ENCODE measurements at places on chromosomes 7 and 10.

- DNase-seq, result no peak
Measured at GRCh38 chr7:53101026-53101425, 65.6 kb downstream of the POM121L12 start.

DNA sequence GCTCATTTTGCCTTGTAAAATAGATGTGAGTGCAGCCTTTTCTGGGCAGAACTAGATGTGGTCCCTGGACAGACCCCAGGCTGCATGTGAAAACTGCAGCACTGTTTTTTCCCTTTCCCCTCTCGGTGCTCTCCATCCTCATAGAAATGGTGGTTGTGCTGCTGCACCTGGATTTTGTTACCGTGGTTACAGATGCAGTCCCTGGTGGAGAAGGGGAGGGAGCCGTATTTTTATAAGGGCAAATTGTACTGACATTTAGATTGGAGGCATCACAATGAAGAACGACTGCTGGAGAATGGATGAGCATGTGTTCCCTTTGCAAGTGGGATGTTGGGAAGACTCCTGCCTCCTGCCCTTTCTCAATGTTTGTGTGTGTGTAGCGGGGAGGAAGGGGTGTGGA is 469.9 kb downstream of the CCSER2 start:
- no peak for DNase-seq

GRCh38 chr7:42596737-42597136 is 315.1 kb downstream of the C7orf25 start:
- DNase-seq, result no peak

GRCh38 chr7:155466814-155467733 is 9.1 kb downstream of the EN2 start:
- DNase-seq, result no peak

- DNase-seq, result no peak
Measured at GRCh38 chr10:110364531-110364937, 59.8 kb upstream of the SMNDC1 start.

GRCh38 chr7:99898023-99898357 is 21.2 kb upstream of the OR2AE1 start:
- no peak for DNase-seq

GRCh38 chr10:23081221-23081750 is 14.1 kb upstream of the MSRB2 start:
- DNase-seq, result no peak

- no peak for DNase-seq
Measured at GRCh38 chr7:125169088-125169487, 239.5 kb upstream of the POT1 start.

DNA sequence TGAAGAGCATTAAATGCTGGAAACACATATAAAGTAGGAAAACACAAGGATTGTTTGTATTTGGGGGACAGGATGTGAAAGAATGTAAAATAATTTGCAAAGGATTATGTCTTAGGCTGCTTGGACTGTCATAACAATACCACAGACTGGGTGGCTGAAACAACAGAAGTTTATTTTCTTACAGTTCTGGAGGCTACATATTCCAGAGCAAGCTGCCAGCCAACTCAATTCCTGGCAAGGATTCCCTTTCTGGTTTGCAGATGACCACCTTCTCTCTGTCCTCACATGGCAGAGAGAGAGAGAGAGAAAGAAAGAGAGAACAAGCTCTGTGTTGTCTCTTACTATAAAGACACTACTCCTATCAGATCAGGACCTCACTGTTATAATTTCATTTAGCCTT is 8.8 kb upstream of the LAMB4 start:
- DNase-seq, result no peak

DNA sequence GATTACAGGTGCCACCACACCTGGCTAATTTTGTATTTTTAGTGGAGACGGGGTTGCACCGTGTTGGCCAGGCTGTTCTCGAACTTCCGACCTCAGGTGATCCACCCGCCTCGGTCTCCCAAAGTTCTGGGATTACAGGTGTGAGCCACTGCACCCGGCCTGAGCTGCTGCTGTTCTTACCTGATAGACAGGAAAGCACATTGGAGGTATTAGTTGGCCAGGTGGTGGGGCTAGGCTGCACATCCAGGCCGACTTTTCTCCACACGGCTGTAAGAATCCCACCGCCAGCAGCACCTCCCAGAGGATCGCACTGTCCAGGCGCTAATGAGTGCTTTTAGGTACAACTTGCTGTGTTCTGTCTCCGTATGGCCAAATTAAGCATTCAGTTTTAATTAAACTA is 112.6 kb downstream of the WDR37 start:
- no peak for DNase-seq

DNA sequence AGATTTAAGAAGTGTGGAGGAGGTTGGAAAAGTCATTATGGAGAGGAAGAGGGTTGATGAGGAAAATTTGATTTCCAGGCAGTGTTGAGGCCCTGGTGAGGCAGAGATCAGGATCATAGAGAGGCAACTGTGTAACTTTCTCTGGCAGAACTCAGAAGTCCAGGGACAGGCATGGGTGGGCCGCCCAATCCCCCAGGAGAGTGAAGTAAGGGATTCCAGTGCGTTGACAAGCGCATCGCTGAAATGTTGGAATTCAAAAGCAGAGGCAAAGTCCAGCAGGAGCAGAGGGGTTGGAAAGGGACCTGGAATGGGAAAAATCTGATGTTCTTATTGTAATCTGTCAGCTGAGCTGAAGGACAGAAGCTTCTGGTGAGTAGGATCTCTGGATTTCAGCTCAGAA is 207.3 kb downstream of the FAM107B start:
- no peak for DNase-seq

GRCh38 chr7:6026820-6027311 is 4.3 kb upstream of the ANKRD61 start:
- DNase-seq, result no peak

DNA sequence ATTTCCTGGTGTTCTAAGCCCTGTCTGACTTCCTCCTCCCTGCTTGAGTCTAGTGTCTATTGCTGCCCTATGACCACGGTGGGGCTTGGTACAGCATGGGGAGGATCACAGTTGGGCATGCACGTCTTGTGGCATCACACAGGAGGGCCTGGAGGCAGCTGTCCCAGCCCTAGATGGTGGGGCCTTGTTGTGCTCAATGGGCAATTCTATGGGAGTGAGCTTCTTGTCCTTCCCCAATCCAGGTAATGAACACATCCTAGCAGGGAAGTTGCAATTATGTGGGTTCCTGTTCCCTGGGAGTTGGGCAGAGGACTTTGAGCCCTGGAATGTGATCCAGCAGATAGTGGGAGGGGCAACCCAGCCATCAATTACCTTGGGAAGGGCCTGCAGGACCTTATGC is 10.8 kb upstream of the FAM3C start:
- no peak for DNase-seq

DNA sequence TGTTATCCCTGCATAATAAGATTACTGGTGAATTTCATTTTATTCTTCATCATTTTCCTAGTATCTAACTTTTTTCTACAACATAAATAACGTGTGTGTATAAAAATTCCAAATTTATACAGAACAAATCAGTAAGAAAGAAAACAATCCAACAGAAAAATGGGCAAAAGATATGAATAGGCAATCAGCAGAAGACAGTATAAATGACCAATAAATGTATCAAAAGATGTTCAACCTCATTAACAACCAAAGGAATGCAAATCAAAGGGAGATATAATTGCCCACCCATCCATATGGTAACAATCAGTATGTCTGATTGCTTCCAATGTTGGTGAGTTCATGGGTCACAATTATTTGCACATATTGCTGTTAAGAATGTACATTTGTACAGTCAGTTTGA is 13.5 kb downstream of the ERLIN1 start:
- no peak for DNase-seq

GRCh38 chr7:42492920-42493319 is 255.9 kb upstream of the GLI3 start:
- DNase-seq, result no peak

DNA sequence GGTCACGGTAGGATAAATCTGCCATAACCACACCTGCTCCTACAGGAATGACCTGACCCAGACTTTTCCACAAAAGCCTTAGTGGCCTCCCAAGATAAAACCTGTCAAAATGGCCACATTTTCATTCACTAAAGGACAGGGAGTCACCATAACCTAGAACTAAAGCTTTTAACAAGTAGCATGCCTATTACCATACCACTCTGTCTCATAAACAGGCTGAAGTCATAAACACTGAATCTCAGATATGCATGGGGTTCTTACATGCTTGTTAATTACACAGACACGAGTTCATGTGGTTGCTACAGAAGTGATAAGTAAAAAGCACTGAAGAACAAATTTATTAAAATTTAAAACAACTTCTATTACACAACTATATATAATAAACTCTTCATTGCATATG is 56.0 kb downstream of the HIPK2 start:
- no peak for DNase-seq

GRCh38 chr10:73209705-73210104 is 37.4 kb downstream of the DNAJC9 start:
- peak; percentile 54 for DNase-seq

- DNase-seq, result peak; percentile 44
Measured at GRCh38 chr7:157224627-157225026, 85.9 kb downstream of the UBE3C start.

DNA sequence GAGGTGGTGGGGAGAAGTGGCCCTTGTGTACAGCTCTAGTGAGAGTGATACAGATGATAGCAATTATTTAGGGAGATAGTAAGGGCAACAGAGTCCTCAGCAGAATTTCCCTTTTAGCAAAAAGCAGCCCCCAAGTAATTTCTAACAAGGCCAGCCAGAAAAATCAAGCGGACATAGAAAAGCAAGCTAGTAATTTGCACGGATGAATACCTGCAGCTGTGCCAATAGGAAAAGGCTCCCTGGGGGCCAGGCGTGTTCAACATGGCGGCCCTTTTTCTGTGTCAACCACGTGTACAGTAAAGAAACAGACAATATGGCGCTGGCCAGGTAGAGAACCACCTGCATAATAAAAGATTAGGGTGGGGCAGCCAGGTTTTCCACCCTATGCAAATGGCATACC is 7.4 kb downstream of the MCM10 start:
- DNase-seq, result no peak

GRCh38 chr10:79442171-79443040 is 3.0 kb downstream of the ZCCHC24 start:
- no peak for DNase-seq

DNA sequence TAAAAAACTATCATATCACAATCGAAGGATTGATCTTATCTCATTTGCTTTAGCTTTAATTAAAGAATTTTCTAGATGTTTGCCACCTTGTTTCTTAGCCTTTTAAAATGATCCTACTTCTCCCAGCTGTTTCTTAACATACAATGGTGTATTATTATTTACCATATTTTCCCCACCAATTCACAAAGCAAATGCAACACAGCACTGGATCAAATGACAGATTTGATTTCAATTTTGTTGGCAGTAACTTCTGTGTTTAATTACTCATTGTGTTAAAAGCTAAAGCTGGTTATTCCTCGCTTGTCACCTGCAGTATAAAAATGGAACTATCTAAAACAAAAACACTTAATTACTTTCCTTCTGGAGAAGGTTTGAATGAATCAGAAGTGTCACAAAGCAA is 19.6 kb downstream of the SVIL start:
- DNase-seq, result no peak

DNA sequence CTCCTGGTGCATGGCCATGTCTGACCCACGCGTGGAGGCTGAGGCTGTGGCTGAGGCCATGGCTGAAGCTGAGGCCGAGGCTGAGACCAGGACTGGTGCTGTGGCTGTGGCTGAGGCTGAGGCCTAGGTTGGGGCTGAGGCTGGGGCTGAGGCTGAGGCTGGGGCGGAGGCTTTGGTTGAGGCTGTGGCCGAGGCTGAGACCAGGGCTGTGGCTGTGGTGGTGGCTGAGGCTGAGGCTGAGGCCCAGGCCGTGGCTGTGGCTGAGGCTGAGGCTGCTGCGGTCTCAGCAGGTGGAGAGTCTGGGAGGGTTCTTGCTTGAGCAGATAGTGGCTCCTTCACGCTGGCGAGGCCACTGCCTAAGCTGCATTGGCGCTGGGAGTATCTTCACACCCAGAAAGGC is 76.4 kb downstream of the WDR37 start:
- DNase-seq, result no peak

DNA sequence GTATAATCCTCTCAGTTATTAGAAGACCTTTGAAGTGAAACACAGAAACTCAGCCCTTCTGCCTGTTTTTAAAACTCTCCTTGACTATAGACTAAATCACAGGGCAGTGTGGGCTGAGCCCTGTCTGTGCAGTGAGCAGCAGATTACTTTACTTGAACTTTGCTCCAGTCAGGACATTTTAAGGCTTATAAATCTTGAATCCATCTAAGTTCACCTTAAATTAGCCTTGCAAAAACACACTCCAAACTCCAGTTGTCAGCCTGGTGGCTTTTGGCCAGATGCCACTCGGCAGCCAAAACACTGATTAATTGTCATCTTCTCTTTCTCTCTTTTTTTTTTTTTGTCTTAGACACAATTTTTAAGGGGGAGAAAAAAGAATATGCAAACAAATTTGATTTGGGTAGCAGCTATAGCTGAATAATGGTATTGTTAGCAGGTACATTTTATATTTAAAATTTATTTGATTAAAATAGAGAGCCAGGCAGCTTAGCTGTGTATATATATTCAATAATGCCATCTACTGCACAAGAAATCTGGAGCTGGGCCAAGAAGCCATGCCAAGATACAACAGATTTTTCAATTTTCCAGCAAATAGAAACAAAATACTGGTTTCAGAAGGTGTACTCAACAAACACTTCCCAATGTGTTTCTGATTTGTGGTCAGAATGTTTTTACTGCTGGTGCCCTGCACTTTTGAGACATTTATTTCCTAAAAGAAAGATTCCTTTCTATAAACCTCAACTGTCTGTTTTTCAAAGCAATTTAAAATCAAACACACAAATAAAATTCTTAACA is 247.7 kb downstream of the TFEC start:
- DNase-seq, result no peak

DNA sequence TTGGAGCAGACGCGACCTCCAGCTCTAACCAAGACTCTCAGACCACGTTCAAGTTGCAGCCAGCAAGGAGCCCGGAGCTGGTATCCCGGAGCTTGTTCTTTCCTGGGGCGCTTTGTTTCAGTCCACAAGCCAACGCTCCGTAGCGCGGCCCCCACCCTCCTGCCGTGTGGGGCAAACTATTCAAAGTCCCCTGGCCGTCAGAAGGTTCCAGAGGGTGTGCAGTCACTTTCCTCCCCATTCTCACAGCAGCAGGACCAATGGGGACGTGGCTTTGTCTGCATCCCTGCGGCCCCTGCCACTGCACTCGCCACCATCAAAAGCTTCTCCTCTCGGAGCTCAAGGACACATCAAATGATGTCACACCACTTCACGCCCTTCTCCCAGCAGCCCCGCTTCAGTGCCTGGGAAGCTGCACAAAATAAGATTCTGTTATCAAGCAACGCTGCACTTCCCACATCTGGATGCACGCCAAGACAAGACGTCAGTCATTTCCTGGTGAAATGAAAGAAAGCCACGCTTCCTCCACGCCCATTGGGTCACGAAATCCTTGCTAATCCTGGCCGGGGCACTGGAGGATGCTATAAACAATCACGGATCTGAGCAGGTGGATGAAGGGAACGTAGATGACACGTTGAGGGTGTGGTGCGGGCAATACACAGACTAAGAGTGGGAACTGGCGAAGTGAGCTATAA is 348.2 kb downstream of the PTPRN2 start:
- DNase-seq, result no peak
